SK-MEL-5 (cell line): ENCODE measurements at places on chromosomes 3 and 15. TPM values are rescaled to one million over a fixed set of nuclear protein-coding genes. Genes with fewer than 3 reads are reported as not detected.

DNA sequence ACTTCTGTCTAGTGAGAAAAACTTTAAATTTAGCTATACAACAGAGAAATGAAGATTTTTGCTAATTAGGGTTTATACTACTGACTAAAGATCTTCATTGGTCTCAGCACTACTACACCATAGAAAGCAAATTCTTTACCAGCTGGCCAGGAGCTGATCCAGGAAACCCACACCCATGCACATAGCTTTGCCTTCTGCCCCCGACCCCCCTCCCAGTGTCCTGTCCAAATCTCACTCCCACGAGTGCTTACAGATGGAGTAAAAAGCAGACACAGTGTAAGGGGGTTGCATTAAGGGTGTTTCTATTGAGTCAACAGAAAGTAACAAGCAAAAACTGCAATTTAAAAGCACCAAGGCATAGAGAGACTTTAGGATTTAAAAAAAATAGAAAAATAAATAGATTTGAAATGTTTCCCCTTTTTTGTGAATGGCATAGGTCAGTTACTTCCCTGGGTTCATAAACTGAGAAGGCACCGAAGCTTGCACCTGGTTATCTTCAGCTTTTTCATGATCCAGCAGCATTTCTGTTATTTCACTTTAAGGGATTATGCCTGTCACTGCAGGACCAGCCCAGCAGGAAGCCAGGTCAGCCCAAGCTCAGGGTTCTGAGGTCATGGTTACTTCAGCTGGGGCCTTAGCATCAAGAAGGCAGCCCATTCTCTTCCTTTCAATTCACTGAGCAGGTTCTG, 124.3 kb downstream of the CTNNB1 start:
- DNase-seq = no peak

MYRIP gene
- total RNA-seq = 0.08 and 0.21 TPM in 2 replicates

GRCh38 chr15:88918738-88919137, 5.6 kb upstream of the MFGE8 start:
- DNase-seq = peak; percentile 77

DNA sequence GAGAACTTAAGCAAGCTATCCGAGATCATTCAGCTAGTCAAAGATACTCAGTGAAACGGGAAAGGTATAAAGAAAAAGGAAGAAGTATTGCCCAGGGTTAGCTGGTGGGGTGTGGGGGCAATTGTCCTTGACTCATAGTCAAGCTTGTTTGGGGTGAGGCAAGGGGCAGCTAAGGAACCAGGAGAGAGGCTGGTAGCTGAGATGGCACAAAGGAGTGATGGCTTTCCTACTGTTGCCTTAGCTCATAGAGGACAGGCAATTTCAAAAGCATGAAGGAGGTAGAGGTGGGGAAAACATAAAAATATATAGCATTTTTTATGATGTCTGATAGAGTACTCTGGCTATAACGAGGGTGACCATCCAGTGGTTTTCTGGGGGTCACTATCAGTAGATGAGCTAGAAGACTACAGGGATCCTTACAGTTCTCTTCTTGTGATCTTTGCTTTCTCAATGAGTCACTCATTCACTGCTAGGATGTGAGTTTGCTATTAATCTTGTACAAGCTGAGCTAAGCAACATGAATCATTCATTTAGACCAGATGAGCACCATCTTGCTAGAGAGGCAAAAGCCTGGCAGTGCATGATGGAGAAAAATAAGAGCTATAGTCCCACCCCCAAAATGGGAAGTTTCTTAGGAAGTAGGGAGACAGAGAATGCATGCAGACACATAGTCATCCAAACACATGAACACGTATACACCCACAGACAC, 207.1 kb upstream of the PFN2 start:
- DNase-seq = no peak

CHL1 gene
- total RNA-seq = 106 and 113 TPM in 2 replicates

GLT8D1 gene
- total RNA-seq = 81.1 and 82.0 TPM in 2 replicates

SLC51A gene
- total RNA-seq = not detected in 2 replicates

DNA sequence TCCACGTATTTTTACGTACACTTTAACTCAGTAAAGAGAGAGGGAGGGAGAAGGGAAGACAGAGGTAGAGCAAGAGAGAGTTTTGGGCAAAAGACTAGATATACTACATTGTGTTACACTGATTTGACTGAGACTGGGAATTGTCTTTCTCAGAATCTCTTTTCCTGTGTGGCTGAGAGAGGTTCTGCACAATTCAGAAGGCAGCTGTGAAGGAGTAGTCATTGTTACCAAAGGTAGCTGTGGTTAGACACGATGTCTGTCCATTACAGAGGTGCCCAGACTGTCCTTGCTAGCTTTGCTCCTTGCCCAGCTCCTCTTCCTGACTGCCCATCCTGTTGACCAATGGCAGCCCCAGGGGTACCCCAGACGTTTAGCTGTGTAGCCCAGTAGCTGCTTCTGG, 577.5 kb upstream of the CBLB start:
- no peak for DNase-seq

DNA sequence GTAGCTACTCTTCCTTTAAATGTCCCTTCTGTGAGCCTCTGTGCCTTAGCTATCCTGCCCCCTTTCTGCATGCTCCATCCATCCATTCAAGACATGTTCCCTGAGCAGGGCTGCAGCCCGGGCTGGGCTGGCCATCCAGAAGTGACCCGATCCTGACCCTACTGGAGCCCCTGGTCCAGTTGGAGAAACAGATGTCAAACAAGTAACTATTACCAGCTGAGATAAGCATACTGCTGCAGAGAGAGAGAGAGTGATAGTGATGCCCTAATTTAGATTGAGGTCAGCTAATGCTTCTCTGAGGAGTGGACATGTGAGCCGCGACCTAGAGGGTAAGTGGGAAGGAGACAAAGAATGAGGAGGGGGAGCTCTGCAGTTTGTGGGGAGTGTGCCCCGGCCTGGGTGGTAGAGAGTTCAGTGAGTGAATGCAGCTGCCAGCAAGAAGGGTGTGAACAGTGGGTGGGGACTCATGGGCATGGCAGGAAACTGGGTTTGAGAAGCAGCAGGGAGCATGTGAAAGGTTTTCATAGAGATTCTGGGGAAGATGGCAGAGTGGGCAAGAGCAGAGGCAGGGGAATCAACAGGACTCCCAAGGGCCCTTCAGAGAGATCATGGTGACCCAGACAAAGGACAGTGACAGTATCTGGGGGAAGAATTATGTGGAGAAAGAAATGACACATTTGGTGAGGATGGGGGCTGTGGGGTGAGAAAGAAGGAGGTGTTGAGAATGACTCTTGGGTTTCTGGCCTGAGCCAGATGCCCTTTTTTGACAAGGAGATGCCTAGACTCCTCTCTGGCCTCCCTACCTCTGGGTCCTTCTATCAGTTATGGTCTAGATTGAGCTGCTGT, 44.9 kb downstream of the CHCHD6 start:
- DNase-seq = no peak

- DNase-seq = no peak
Observed at GRCh38 chr3:87796137-87796842, 262.5 kb downstream of the CGGBP1 start.

- no peak for DNase-seq
Observed at GRCh38 chr3:37742574-37743212, 119.0 kb upstream of the CTDSPL start.

GRCh38 chr3:14139771-14140170, 14.9 kb downstream of the TMEM43 start:
- DNase-seq = no peak

DNA sequence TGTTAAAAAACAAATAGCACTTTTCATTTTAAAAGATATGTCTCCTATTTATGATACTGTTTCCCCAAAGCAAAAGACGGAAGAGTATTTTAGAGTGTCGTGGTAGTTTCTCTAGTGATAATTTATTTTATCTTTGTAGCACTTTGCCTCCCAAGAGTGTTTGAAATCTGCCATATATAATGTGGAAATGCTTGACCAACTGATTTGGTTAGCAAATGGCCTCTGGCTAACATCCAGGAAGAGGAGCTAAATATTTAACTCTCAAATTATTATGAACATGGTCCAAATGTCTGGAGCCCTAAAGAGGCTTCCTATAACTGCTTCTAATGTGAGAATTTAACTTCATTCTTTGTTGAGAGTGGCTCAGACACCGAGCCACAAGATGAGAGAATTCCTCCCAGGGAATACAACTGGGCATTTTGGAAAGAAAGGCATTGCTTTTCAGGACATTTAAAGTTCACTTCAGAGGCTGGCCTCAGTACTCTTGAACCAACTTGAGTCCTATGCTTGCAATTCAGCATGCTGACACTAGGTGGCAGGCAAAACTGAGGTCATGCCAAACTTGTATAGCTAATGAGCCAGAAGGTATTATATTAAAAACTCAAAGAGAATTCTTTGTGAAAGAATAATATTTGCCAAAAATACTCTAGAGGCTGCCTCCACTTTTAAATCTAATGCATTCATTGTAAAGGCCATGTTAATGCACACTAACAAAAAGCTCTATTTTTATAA, 104.5 kb downstream of the RARB start:
- peak; percentile 49 for DNase-seq

CNBP gene
- total RNA-seq = 396 and 418 TPM in 2 replicates

GRCh38 chr3:55607844-55608243, 120.7 kb upstream of the WNT5A start:
- DNase-seq = peak; percentile 40

TMEM207 gene
- 0.19 and 0.21 TPM in 2 replicates for total RNA-seq
